RPMI8226 (cell line): ENCODE measurements at places on chromosomes 3 and 15.

GRCh38 chr3:20280257-20280656, 94.3 kb upstream of the SGO1 start:
- DNase-seq, result peak; percentile 5

GRCh38 chr3:182981038-182981380, 671 bp upstream of the DCUN1D1 start:
- DNase-seq, result no peak

DNA sequence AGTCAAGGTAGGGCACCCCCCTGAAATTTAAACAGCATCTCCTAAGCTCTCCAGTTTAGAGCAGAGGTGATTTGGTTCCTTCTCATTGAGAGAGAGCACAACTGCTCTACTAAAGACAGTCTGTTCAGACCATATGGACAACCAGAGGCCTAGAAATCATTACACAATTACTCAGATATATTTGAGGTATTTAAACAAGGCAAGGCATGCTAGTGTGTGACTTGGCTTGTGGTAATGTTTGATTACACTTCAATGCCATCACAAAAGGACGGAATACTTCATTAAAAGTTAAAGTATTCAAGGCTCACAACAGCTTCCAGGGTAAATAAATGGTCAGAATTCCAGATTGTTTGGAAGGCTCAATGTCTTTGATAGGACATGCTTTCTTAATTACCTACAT, 110.2 kb downstream of the LRTM1 start:
- no peak for DNase-seq

- DNase-seq, result no peak
These were observed 46.0 kb downstream of the SETD2 start for GRCh38 chr3:47117807-47118364.

GRCh38 chr15:31341496-31342195, 15.0 kb downstream of the KLF13 start:
- DNase-seq, result peak; percentile 6

DNA sequence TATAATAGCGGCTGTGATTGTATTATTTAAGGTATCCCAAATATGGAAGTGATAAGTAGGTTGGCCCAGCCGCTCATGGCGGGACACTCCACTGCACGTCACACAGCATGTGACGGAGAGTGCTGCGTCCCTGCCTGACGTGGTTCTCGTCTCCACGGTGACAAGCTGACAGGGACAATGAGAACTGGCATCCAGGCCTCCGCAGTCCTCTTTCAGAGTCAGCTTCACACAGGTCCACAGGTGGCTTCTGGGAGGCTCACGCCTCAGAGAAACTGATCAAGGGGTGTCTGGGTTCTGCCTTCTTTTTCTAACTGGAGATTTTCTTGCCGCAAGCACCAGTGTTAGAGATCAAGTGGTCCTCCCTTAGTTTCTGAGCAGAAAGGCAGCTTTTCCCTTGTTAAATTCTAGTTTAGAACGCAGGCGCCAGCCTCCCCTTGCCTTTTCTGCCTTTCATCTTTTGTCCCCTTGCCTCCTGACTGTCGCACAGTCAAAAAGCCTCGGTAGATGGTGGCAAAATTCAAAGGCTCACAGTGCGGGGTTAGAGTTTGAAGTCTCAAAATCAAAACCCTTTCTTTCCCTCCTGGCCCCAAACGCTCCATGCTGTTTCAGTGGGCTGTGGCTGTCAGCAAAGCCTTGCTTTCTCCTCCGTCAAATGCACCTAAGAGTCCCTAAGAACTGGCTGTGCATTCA, 120.9 kb downstream of the ATP10A start:
- DNase-seq, result no peak

- no peak for DNase-seq
These were observed 127.6 kb downstream of the FBLN2 start for GRCh38 chr3:13676356-13677017.

DNA sequence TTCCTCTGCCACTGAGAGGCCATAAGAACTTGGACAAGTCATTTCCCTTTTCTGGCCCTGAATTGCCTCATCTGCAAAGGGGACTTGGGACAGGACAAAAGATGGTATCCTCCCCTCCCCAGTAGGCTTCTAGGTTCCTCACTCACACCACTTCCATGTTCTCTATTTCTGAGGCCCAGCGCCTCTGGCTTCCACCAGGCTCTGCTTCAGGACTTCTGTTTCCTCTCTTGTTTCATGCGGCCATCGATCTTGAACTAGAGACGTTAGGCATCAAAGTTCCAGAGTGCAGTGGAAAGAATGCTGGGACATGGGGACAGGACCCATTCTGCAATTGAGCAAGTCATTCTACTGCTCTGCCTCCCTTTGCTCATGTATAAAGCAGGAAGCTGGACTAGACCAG, 1.7 kb downstream of the TM4SF4 start:
- no peak for DNase-seq

DNA sequence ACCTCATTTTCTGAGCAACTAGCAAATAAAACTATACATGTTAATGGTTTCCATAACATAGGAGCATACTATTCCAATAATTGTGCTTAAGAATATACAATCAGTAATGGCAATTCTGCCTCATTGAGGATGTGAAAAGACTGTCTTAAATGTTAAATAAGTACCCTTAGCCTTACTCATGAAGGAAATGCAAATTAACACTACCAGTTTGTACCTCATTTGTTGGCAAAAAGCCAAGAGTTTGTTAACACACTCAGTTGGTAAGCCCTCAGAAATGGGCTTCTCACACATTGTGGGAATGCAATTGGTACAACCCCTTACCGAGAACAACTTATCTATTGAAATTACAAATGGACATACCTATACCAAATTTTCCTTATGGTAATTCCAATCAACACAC, 9.2 kb upstream of the STT3B start:
- DNase-seq, result no peak

DNA sequence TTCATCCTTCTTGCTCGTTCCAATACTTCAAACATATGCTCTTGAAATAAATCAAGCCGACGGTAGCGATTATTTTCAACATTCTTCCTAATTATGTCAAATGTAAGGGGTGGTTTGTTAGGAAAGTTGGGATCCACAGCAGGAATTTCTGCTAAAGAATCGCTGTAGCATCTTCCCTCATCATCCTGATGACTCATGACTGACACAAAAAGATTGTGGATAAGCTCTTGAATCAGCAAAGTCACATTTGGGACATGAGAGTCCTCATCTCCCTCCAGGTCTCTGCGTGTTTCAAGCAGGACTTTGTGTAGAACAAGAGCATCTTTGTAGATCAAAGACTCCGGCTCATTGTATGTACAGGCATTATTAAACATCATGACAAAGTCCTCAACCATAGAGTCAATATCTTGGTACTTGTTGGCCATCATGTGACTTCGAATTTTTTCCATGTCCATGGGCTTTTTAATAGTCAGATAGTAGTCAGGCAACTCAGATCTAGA, 73.0 kb downstream of the UQCC5 start:
- no peak for DNase-seq

- DNase-seq, result no peak
These were observed 31.4 kb upstream of the CTNNB1 start for GRCh38 chr3:41167722-41168497.

DNA sequence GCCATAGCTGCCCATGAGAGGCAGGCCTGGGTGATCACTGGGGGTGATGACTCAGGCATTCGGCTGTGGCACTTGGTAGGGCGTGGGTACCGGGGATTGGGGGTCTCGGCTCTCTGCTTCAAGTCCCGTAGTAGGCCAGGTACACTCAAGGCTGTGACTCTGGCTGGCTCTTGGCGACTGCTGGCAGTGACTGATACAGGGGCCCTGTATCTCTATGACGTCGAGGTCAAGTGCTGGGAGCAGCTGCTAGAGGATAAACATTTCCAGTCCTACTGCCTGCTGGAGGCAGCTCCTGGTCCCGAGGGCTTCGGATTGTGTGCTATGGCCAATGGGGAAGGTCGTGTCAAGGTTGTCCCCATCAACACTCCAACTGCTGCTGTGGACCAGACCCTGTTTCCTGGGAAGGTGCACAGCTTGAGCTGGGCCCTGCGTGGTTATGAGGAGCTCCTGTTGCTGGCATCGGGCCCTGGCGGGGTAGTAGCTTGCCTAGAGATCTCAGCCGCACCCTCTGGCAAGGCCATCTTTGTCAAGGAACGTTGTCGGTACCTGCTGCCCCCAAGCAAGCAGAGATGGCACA, 5.3 kb downstream of the WDR6 start:
- no peak for DNase-seq

- DNase-seq, result no peak
These were observed 21.3 kb downstream of the HOMER2 start for GRCh38 chr15:82931221-82931620.

DNA sequence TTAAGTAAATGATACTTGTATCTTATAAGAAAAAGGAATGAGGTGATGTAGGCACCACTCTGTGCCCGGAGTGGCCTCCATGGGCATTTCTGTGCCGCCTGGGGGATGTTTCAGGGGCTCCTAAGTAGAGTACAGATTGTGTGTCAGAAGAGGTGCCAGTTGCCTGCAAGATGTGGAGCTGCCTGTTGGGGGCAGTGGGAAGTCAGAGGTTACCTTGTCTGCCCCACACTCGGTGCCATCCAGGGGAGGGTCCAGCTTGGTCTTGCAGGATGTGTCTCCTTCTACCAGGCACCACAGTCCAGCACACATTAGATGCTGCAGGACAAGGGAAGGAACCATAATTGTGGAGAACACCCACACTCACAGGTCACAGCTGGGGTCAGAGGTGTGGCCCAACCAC, 208.8 kb downstream of the ADAMTS17 start:
- DNase-seq, result no peak

DNA sequence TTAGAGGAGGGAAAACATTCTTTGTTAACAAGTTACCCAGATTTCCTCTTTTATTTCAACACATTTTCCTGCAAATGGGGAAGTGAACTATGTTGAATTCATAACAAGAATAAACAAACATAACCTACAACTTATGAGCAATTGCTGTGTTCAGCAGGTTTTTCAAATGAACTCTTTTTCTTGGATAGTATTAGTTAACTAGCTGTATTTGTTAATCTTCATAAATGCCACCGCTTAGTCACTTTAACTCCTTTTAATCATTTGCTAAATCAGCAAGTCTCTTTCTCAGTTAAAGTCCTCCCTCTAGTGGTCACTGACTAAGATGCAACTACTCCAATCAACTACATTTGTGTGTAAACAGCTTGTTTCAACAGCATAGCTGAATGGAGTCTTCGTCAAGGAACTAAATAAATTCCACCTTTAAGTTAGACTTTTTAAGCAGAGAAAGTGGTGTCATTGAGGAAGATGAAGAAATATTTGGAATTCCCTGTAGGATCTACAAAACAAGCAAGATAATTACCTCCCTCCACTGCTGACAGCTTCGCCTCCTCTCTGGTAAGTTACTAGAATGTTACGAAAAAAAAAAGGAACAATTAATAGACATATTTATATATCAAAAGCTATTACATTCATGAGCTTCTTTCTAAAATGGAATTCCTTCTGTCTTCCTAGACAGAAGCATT, 1122.0 kb downstream of the ROBO1 start:
- DNase-seq, result peak; percentile 66

GRCh38 chr3:117547956-117548550, 838.5 kb downstream of the TUSC7 start:
- no peak for DNase-seq

DNA sequence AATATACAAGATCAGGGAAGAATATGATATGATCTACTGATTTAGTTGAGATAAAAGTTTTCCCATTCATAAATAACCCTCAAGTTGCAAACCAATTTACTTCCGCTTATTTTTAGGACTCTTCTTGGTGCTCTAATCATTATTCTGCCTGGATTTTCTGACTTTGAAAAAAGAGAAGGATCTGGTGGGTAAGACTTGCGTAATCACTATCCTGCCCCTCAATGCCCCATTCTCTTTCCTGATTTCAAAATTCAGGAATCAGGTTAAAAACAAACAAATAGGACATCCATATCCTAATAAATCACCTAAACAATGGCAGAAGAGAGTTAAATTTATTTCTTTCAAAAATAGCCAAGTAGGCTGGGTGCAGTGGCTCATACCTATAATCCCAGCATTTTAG, 127.5 kb downstream of the CLASP2 start:
- DNase-seq, result no peak

DNA sequence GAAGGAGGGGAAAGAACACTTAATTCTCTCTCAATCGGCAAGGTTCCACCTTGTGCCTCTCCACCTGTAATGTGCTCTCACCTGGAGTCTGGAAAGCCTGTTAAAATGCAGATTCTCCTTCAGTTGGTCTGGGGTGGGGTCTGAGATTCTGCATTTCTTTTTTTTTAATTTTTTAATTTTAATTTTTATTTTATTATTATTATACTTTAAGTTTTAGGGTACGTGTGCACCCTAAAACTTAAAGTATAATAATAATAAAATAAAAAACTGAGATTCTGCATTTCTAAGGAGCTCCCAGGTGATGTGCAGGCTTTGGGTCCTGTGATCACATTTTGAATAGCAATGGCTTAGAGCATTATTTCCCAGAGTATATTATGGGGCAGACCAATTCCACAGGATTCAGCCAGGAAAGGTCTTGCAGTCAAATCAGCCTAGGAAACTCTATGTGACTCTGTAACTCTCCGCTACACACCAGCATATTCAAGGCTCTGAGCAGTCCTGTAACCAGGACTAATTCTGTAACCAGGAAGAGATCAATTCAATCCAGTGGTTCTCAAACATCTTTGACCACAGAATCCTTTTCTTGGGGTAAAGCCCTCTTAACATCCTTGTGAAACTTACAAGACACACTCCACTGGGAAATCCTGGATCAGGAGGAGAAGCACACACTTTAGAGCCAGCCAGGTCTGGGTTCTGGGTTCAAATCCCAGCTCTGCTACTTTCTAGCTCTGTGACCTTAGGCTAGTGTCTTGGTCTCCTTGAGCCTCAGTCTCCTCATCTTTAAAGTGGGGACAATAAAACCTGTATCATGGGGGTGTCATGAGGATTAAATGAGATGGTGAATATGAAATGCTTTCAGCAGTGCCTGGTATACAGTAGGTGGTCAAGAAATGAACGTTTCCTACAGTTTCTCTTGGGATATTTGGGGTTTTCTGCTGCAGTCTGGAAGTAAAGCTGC, 62.3 kb upstream of the SEC13 start:
- DNase-seq, result no peak

DNA sequence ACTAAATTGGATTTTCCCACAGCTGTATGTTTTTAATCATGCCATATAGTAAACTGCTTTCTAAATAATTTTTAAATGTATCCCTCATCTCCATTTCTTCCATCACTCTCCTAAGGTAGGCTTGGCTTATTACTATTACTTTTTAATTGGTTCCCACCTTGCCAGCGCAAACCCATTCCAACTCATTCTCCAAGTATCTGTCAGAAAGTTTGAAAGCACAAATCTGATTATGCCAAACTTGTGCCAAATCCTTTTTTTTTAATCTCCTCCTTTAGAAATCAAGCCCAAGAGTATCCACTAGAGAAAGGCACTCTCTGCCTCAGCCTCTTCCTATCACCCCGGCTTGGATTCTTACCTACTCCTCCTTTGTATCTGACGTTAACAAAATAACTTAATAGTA, 784.5 kb downstream of the TBL1XR1 start:
- DNase-seq, result no peak
